Fibroblast of lung (primary cell): ENCODE measurements at places on chromosomes 12 and 14. TPM values are rescaled to one million over a fixed set of nuclear protein-coding genes. Genes with fewer than 3 reads are reported as not detected.

The DUSP16 gene
- total RNA-seq, result 15.2 TPM in 2 replicates

The MIP gene
- total RNA-seq, result not detected in 2 replicates

The MMP14 gene
- total RNA-seq, result 346 and 375 TPM in 2 replicates

The NFYB gene
- 32.2 and 48.0 TPM in 2 replicates for total RNA-seq

The DHRS2 gene
- not detected in 2 replicates for total RNA-seq

The ANO2 gene
- 0.17 TPM in 1 of 2 replicates, not detected in the other for total RNA-seq

The SLC4A8 gene
- 3.3 and 7.3 TPM in 2 replicates for total RNA-seq

The MBIP gene
- 11.0 and 14.2 TPM in 2 replicates for total RNA-seq

The LMO3 gene
- under 0.01 and 0.50 TPM in 2 replicates for total RNA-seq

The RNASE7 gene
- total RNA-seq, result not detected in 2 replicates

The SLC16A7 gene
- total RNA-seq, result 44.2 and 110 TPM in 2 replicates

The DACT1 gene
- total RNA-seq, result 10.2 and 22.6 TPM in 2 replicates

The SERPINA1 gene
- under 0.01 TPM in 1 of 2 replicates, not detected in the other for total RNA-seq

The CIT gene
- total RNA-seq, result 4.6 and 25.4 TPM in 2 replicates

The RNASE3 gene
- not detected in 2 replicates for total RNA-seq

The ESR2 gene
- 0.26 and 0.66 TPM in 2 replicates for total RNA-seq

The NR4A1 gene
- total RNA-seq, result 2.1 and 3.8 TPM in 2 replicates

The HOTAIR gene
- not detected in 2 replicates for total RNA-seq

The TMEM52B gene
- under 0.01 and 0.50 TPM in 2 replicates for total RNA-seq

The MRPL42 gene
- total RNA-seq, result 68.0 and 70.1 TPM in 2 replicates

The ADAMTS20 gene
- not detected in 2 replicates for total RNA-seq

The ARG2 gene
- total RNA-seq, result 2.3 and 8.4 TPM in 2 replicates

The FLVCR2 gene
- 2.1 and 7.3 TPM in 2 replicates for total RNA-seq

The CLEC4D gene
- total RNA-seq, result not detected in 2 replicates

The TBC1D30 gene
- total RNA-seq, result 0.26 and 0.66 TPM in 2 replicates

The LMNTD1 gene
- total RNA-seq, result not detected in 2 replicates

The CABP1 gene
- total RNA-seq, result under 0.01 TPM in 1 of 2 replicates, not detected in the other

The FAM90A1 gene
- total RNA-seq, result 0.26 and 0.33 TPM in 2 replicates

The DBX2 gene
- total RNA-seq, result not detected in 2 replicates

The ENDOU gene
- total RNA-seq, result 0.17 TPM in 1 of 2 replicates, not detected in the other

The TAS2R8 gene
- total RNA-seq, result under 0.01 TPM in 1 of 2 replicates, not detected in the other

The TMEM179 gene
- under 0.01 TPM in 1 of 2 replicates, not detected in the other for total RNA-seq

The CHGA gene
- total RNA-seq, result not detected in 2 replicates

The LYZ gene
- total RNA-seq, result 0.17 and 0.77 TPM in 2 replicates

The PRDM4 gene
- 18.2 and 22.5 TPM in 2 replicates for total RNA-seq

The TAS2R30 gene
- total RNA-seq, result 2.6 and 4.0 TPM in 2 replicates

The KRT6C gene
- not detected in 2 replicates for total RNA-seq

The TNS2 gene
- total RNA-seq, result 52.4 and 60.6 TPM in 2 replicates

The SCAF11 gene
- total RNA-seq, result 43.8 and 45.5 TPM in 2 replicates

The CCDC177 gene
- not detected in 2 replicates for total RNA-seq

The PPP1R36 gene
- total RNA-seq, result 1.0 and 1.3 TPM in 2 replicates

The ZNF891 gene
- 1.0 and 1.2 TPM in 2 replicates for total RNA-seq
